AG09309 (cell line): ENCODE measurements at places on chromosomes 2 and 18.
A peak's percentile ranks its signal among the peaks of the same experiment; 100 is the strongest.

- DNase-seq: no peak
These were observed 275.3 kb upstream of the CCDC68 start for GRCh38 chr18:55234366-55235093.

DNA sequence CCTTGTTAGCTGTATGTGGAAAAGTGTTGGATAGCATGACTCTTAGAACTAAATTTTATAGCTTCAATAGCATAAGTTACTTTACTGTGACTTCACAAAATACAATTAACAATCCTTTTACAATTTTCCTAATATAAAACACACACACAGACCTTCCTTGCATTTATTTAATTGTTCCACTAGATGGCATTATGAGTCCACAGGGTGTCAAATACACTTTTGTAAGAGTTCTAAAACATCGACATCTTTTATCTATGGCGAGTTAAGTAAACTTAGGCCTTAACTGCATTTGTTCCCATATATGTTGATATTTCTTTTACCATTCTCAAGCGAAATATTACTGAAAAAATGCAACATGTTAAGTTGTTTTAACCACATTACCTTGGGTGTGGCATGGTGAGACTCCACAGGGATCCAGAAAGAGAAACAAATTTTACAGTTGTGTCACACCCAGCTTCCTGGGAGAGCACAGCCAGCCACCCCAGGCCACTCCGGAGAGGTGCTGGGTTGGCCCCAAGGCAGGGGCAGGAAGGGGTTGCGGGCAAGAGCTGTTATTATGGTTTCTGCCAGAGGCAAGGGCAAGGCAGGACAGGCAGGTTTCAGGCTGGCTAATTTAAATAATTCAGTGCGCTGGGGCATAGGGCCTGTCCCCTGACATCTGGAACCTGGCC lies 312.4 kb upstream of the MC4R start:
- peak; percentile 5 for DNase-seq

DNA sequence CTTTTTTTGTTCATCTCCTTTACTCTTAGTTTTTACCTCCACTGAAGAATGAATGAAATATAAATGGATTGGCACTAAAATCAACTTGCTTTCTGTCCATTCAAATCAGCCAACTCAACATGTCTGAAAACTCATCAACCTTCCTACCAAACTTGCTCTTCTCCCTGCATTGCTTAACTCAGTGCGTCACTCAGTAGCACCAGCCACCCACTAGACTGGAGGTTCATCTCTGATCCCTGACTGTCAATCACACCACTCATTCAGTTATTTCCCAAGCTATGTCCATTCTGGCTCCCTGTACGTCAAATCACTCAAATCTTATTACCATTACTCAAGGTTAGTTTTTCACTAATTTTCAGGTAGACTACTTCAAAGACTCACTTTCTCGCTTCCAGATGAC lies 75.2 kb upstream of the RBMS1 start:
- DNase-seq: no peak

DNA sequence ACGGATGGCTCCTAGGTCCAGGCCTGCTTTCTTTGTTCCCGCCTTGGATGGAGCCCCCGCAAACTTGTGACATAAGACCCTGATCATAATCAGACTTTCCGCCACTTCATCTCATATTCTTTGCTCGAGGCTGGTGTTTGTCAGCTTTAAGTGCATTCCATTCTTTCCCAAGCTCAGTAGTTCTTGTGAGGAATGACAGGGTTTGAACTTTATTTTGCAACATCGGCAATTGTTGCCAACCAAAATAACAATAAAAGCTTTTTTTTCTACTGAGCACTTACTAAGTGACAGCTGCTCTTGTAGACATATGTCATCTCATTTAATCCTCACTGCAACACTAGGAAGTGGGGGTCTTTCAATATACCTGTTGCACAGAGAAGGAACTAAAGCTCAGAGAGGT lies 178.8 kb upstream of the ST6GAL2 start:
- DNase-seq: peak; percentile 2

DNA sequence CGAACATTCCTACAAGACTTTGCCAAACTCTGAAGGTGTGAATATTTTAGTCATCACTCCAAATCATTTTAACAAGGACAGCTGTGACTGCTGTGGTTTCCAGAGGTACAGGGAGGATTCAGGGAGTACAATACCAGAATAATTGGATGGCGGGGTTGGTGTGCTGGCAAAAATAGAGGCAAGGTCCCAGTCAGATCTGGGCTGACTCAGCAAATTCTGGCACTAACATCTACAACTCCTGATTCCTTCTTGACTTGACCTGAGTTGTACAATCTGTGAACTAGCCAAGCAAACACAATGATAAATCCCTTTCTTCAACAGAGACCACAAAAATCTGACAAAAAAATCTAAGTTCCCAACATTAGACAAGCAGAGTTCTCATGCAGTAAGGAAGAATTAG lies 40.4 kb downstream of the RMP24 start:
- no peak for DNase-seq

GRCh38 chr2:132774189-132774588 lies 104.2 kb upstream of the LYPD1 start:
- no peak for DNase-seq

DNA sequence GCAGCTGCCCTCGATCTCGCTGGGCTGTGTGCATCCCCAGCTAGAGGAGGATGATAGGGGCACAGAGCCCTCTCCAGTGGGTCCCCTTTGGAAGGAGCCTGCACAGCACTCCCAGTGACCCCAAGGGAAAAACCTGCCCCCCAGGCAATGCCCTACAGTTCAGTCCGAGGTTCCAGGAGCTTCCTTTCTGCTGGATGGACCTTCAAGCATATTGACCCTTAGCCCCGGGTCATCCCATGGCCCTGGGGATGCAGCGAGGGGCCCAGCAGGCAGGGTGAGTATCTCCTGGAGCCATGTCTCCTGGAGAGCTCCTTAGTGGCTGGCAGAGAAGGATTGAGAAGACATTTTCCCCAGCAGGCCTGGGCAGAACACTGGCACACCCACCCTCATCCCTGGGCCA lies 45.4 kb upstream of the CTDP1 start:
- DNase-seq: no peak
